ENCODE measurements at places on chromosomes 4 and X.

- no peak for ATAC-seq
These were observed 87.6 kb downstream of the DCUN1D4 start for GRCh38 chr4:51930557-51930956.

DNA sequence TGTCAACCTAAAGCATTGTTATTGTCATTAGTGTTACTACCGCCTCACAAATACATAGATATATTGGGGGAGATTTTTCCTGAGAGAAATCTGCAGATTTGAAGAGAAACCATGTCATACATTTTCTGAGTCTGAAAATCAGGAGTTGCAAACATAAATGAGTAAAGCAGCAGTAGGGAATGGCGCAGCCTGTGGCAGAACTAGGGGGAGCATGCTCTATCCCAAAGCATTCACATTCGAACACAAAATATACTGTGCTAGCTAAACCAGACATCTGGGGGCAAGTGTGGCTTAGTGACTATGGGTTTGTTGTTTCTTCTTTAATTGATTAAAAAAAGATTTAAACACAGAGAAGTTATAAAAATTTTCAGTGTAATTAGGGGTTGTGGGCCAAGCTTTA lies 83.2 kb downstream of the CPE start:
- ATAC-seq, result no peak

DNA sequence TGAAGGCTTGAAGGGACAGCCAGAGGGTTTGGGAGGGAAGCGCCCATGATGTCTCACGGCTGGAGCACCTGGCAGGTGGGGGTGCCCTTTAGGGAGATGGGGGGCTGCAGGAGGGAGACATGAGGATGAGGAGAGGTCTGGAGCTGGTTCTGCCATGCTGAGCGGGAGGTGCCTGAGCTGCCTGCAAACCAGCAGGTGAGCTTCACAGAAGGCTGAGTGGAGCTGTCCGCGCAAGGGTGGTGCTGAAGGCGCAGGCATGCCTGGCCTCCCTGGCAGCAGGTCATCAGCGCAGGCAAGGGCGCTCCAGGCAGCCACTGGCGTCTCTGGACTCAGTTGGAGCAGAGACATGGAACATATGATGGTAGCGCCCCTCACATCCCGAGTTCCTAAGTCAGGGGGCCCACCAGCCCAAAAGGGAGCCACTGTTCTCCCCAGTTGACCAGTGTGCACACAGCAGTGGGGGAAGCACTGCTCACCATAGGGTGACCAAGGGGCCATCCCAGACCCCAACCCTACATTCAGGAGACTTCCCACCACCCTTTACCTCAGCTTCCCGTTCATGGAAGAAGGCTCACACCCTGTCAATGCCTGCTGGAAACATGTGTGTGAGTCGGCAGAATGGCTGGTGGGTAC lies 25.8 kb downstream of the ADRA2C start:
- no peak for ATAC-seq

GRCh38 chrX:44071847-44072551 lies 98.8 kb upstream of the NDP start:
- ATAC-seq, result no peak

- no peak for ATAC-seq
These were observed 189.7 kb downstream of the TSPAN5 start for GRCh38 chr4:98468709-98469108.

- ATAC-seq, result no peak
These were observed 99.4 kb upstream of the STX18 start for GRCh38 chr4:4641254-4641653.

GRCh38 chr4:88191404-88191803 lies 33.0 kb upstream of the ABCG2 start:
- no peak for ATAC-seq
